Left renal pelvis (tissue), 4 donors: ENCODE measurements at places on chromosomes 2 and 18.

- no peak for DNase-seq
Observed at GRCh38 chr2:205053827-205054410, 508.6 kb downstream of the PARD3B start.

- DNase-seq: no peak
Observed at GRCh38 chr2:26577442-26578112, 63.6 kb downstream of the CIB4 start.

- DNase-seq: peak; percentile 77
Observed at GRCh38 chr2:181677912-181678586, 2.3 kb downstream of the NEUROD1 start.

- DNase-seq: no peak
Observed at GRCh38 chr2:96762529-96763311, 2.0 kb downstream of the CNNM4 start.

- DNase-seq: no peak
Observed at GRCh38 chr2:19902216-19902740, 495 bp upstream of the TTC32 start.

GRCh38 chr18:9683418-9684396 is 24.4 kb upstream of the RAB31 start:
- no peak for DNase-seq

- DNase-seq: no peak
Observed at GRCh38 chr2:180992994-180993393, 12.6 kb downstream of the UBE2E3 start.

DNA sequence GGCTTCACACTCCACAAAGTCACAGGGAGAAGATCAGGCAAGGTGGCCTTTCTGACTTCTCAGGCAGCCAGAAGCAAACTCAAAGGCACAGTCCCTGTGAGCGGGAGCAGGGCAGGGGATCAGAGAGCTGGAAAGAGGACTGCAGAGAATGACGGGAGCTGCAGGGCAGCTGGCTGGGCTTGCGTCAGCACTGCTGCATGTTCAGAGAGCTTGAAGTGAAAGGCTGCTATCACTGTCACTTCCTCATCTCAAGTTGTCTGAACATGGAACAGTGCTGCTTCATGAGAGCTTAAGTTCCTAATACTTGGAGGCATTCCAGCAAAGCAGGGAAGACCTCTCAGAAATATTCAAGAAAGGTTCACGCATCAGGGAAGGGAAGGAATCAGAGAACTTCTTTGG is 20.4 kb downstream of the TGFBRAP1 start:
- DNase-seq: no peak

DNA sequence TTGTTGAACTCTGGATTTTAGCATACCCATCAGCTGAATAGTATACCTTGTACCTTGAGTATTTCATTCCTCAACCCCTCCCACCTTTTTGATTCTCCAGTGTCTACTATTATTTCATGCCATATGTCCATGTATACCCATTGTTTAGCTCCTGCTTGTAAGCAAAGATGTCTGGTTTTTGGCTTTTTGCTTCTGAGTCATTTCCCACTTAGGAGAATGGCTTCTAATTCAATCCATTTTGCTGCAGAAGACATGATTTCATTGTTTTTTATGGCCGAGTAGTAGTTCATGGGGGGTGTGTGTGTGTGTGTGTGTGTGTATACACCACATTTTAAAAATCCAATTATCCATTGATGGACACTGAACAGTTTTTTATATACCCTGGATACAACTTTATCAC is 24.3 kb upstream of the MOCOS start:
- no peak for DNase-seq

- DNase-seq: no peak
Observed at GRCh38 chr2:230671117-230671516, 41.5 kb upstream of the CAB39 start.

- DNase-seq: no peak
Observed at GRCh38 chr18:34866739-34867138, 156.6 kb downstream of the DTNA start.

DNA sequence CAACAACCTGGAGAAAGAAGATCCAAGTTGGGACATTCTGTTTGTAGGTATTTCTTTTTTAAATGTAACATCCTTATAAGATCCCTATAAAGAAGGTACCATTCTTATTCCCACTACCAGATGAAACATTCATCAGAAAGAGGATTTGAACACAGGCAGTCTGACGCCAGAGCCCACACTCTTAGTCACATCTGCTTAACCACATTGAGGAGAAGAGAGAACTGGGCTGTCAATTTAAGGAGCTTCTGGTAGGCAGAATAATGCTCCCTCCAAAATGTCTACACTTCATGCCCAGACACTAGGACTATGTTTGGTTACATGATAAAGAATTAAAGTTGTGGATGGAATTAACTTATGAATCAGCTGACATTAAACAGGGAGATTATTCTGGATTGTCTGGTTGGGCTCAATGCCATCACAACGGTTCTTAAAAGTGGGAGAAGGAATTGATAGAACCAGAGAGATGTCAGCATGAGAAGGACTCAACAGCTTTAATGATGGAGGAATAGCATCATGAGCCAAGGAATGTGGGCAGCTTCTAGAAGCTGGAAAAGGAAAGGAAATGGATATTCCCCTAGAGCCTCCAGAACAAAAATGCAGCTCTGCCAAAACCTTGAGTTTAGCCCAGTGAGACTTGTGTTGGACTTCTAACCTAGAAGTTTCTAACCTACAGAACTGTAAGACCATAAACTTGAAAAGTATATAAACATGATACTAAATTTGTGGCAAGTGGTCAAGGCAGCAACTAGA is 82.2 kb downstream of the KLF7 start:
- DNase-seq: no peak

DNA sequence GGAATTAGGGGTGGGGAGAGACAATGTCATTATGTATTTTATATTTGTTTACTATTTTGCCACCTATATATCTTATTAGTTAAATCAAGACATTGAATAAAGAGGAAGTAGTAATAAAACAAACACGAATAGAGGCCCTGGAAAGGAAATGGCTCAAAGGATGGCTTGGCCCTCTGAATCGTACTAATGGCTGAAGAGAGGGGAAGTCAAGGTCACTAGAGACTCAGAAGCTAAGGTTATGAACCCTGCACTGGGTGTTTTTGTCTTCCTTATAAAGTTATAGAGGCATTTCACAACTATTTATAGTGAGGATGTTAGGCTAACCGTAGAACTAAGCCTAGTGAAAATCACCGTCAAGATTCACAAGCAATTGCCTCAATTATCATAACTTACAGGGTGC is 685.9 kb downstream of the ARHGAP15 start:
- no peak for DNase-seq

GRCh38 chr18:10776493-10776892 is 250.7 kb downstream of the NAPG start:
- no peak for DNase-seq

GRCh38 chr18:980586-980985 is 75.9 kb downstream of the ADCYAP1 start:
- no peak for DNase-seq

DNA sequence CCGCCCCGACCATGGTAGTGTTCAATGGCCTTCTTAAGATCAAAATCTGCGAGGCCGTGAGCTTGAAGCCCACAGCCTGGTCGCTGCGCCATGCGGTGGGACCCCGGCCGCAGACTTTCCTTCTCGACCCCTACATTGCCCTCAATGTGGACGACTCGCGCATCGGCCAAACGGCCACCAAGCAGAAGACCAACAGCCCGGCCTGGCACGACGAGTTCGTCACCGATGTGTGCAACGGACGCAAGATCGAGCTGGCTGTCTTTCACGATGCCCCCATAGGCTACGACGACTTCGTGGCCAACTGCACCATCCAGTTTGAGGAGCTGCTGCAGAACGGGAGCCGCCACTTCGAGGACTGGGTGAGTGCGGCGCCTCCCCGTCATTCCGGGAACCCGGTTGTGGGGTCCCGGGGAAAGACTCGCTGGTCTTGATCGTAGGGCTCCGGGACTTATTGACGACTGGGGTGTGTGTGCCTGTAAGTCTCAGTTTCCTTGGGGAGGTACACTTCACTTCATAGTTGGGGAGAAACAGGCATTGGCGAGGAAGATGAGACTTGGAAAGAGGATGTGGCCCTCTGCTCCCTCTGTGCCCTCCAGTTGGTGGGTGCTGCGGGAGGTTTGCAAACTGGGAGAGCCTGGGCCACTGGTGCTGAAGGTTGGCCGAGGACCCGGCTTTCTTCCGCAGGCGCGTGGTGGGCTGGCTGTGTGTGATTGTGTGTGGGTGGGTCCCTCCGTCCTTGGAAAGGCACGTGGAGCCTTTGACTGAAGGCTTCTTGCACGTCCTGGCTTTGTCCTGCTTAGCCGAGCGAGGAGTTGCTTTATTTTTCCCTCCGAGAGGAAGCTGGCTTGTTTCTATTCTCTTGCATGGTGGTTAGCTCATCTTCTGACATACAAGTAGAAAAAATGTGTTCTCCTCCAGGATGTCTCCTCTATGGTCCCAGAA is 886 bp downstream of the PRKCE start:
- no peak for DNase-seq

DNA sequence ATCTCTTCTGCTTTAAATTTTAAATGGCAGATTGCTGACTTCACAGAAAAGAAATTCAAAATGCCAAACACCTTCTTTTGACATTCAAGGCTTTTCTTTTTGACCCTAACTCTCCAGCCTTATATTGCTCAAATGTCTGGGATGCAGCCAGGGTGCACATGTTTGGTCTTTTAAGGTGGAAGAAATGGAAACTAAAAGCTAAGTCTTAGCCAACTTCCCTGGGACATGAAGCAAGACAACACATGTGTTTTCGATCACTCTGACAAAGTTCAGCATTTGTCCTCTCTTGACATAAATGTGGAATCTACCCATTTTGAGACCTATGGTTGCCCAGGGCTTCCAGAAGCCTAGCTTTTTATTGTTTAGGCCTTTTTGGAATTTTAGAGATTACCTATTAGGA is 161.6 kb downstream of the RDH14 start:
- DNase-seq: no peak

DNA sequence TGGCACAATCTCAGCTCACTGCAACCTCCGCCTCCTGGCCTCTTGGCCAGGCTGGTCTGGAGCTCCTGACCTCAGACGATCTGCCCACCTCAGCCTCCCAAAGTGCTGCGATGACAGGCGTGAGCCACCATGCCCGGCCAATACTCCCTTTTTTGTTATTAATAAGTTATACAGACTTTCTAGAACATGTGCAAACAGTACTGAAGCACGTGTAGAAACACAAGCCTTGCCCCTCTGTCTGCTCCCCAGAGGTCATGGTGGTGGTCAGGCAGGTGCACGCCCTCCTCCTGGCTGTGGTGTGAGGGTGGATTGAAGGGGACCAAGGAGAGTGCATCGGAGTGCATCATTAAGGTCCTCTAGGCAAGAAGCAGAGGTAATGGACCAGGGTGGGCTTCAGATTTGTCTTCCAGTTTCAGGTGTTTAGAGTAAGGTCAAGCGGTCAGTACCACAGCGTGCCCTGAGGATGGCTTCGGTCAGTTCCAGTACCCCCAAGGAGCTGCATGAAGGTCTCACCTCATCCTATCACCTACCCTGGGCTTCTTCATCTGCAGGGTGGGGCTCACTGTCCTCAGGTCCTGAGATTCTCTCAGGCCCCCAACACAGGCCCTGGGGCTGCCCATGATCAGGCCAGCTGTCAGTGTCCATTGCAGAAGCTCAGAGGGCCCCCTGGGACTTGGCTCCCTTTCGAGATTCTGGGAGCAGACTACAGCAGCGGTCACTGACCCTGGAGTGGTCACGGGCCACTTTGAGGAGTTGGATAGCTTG is 124.3 kb downstream of the GLI2 start:
- DNase-seq: no peak

DNA sequence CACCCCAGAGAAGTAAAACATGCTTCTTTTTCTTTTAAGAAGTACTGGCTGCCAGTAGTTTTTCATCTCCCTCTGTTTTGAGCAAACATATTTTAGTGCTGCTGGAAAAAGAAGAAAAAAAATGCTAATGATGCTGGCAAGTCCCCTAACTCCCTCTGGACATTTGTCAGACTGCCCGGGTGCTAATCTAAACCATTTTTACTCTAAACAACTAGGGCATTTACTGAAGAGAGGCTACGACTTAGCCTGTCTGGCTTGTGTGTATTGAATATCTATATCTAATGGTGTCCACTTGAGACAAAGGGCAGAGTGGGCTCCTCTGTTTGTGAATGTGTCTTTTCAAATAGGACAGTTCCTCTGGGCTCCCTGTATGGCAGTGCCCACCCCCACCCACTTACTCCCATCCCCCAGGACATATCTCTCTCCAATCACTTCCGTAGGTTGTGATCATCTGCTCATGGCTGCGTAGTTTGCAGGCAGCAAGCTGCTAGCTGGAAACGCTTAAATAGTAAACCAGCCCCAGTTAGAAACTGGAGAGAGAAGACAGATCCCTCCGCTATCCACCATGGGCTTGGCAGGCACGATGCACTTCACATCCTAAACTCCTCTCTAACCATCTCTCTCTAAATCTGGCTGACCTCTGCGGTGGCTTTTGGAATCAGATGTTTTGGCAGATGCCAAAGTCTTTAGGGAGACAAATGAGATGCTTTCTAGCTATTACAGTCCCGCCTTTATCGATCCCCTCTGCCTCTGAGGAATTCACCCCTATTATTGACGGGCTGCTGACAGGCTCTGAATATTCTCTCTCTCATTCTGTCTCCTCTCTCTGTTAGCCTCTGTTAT is 58.3 kb downstream of the DOCK10 start:
- no peak for DNase-seq

GRCh38 chr2:216970359-216970915 is 110.6 kb upstream of the TNP1 start:
- DNase-seq: no peak

DNA sequence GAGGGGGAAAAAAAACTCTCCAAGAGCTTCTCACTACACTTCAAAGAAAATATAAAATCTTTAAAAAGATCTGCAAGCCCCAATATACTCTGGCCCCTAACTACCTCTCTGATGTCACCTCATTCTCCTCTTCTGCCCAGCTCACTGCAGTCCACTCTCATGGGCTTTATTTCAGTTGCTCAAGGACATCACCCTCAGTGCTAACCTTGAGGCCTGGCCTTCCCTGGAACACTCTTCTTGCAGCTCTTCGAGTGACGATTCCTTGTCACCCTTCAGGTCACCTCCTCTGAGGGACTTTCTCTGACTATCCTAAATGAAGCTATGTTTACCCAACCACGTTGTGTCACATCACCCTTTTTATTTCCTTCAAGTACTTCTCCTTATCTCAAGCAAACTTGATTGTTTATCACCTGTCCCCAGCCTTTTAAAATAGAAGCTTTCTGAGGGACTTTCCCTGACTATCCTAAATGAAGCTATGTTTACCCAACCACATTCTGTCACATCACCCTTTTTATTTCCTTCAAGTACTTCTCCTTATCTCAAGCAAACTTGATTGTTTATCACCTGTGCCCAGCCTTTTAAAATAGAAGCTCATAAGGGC is 10.4 kb downstream of the RTTN start:
- no peak for DNase-seq

- DNase-seq: no peak
Observed at GRCh38 chr2:103898561-103898960, 955.4 kb upstream of the POU3F3 start.
